ENCODE measurements at places on chromosomes 3 and 15. TPM values are rescaled to one million over a fixed set of nuclear protein-coding genes. Genes with fewer than 3 reads are reported as not detected.

The MB21D2 gene
- 8.7 TPM for total RNA-seq

- no peak for DNase-seq
Observed at GRCh38 chr3:160477750-160478149, 28.2 kb upstream of the TRIM59 start.

- DNase-seq, result no peak
Observed at GRCh38 chr3:112459750-112460149, 39.5 kb downstream of the BTLA start.

GRCh38 chr3:163671201-163671600 is 1407.1 kb downstream of the SI start:
- DNase-seq, result no peak

- no peak for DNase-seq
Observed at GRCh38 chr15:56165234-56165633, 78.4 kb downstream of the RFX7 start.

DNA sequence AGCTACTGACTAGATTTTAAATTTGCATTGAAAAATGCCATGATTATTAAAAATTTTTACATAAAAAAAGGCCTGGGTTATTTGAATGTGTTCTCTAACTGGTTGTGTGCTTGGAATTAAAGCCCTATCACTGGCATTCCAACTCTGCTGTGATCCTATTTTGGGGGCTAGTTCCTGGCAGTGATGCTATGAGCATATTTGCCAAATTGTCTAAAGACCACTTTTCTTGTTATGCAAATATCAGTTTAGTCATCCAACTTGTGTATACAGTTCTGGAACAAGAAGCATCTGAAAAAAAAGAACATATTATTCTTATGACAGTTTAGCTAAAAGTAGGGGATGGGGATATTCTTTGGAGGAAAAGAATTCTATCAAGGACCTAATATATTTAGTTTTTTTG is 243.4 kb upstream of the ZNF717 start:
- no peak for DNase-seq

GRCh38 chr15:101642361-101642760 is 9.8 kb downstream of the TM2D3 start:
- DNase-seq, result no peak

The SHF gene
- total RNA-seq, result 11.8 TPM

The GHSR gene
- not detected for total RNA-seq

- no peak for DNase-seq
Observed at GRCh38 chr3:25849641-25850385, 59.9 kb downstream of the OXSM start.

- DNase-seq, result peak; percentile 87
Observed at GRCh38 chr15:91022075-91022831, at the start of gene VPS33B. TSS of gene VPS33B (minus strand) at chr15:91022594. CDS start at chr15:91022249, 345 bp downstream.

The AHSG gene
- not detected for total RNA-seq

The MYL3 gene
- not detected for total RNA-seq

The NR2E3 gene
- not detected for total RNA-seq

The ANKRD63 gene
- not detected for total RNA-seq

GRCh38 chr3:108501535-108501934 is 8.9 kb downstream of the MYH15 start:
- DNase-seq, result no peak

The USP8 gene
- total RNA-seq, result 46.0 TPM

DNA sequence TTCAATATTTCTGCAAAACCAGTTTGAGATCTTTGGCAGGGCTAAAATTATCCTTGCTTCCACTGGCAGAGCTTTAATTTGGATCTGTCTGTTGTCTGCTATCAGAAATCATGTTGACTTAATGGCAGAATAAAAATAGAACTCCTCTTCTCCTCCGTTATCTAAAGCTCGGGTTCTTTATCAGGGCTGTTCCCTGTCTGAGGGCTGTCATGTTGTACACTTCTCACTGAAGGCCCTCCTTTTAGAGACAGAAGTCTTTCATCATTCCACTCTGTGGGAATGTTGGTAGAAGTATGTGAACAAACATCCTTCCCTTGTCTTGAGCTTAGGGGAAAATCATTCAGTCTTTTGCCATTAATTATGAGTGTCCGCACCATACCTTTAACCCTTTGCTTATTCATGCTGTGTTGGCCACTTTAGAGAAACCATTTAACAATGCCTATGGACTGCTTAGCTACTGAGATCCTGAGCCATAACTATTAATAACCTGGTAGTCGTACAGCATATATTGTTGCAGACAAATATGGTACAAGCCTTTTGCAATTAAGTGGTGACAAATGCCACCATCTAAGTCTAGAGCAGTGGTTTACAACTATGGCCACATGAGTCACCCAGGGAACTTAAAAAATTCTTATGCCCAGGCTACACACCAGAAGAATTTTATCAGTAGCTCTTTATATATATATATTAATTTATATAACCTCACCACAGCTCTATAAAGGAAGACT is 226.0 kb upstream of the TPM1 start:
- DNase-seq, result no peak

DNA sequence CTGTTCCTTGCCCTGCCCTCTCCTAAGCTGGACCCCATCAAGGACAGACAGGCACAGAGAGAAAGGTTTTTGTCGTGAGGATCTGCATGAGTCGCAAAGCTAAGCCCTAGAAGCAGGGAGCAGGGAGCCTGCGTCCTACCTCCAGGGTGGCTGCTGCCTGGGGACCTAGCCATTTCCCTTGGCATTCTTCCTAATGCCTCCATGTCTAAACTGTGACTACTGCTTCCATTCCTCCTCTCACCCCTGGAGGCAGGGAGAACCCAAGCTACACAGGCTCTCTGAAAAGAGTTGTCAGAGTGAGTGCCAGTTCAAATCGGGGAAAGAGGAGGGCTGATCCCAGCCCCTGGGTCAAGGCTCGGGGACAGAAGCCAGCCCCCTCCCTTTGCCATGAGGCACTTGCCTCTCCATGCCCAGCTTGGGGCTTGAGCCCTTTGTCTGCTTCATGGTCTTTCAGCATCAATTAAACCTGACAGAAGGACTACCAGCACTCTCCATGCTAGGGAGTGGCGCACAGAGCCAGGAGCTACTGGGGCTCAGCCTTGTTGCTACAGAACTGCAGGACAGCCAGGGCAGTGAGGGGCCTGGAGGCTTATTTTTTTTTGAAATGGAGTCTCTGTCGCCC is 2.4 kb downstream of the GCHFR start:
- DNase-seq, result no peak

GRCh38 chr3:35966629-35967464 is 327.5 kb downstream of the ARPP21 start:
- DNase-seq, result no peak

GRCh38 chr3:56157693-56158362 is 310.4 kb downstream of the ERC2 start:
- no peak for DNase-seq

DNA sequence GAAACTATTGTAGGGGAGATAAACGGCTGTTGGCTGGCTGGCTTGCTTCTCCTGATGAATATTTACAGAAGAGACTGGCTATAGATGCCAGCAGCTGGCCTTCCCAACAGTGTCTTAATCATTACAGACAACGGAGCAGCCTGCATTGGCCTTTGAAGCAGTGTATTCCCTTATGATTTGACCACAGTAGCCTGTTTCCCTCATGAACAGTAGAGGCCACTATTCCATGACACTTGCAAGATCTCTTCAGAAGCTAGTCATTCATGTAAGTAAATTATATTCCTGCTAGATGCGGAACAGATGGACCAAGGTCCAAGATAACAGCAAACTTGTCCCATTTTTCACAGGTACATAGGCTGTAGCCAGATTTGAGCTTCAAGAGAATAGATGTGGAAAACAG is 47.3 kb downstream of the TMCO5A start:
- DNase-seq, result no peak

The ACP3 gene
- not detected for total RNA-seq

GRCh38 chr3:28840976-28841376 is 439.9 kb upstream of the RBMS3 start:
- DNase-seq, result peak; percentile 65

The GOLGA6L9 gene
- total RNA-seq, result 1.8 TPM

The TGM4 gene
- not detected for total RNA-seq

The ZNF80 gene
- total RNA-seq, result 0.31 TPM

- no peak for DNase-seq
Observed at GRCh38 chr3:115487968-115488367, 135.3 kb upstream of the GAP43 start.

The TM4SF1 gene
- total RNA-seq, result 0.83 TPM

The CD96 gene
- 37.9 TPM for total RNA-seq

The XXYLT1 gene
- total RNA-seq, result 3.3 TPM

DNA sequence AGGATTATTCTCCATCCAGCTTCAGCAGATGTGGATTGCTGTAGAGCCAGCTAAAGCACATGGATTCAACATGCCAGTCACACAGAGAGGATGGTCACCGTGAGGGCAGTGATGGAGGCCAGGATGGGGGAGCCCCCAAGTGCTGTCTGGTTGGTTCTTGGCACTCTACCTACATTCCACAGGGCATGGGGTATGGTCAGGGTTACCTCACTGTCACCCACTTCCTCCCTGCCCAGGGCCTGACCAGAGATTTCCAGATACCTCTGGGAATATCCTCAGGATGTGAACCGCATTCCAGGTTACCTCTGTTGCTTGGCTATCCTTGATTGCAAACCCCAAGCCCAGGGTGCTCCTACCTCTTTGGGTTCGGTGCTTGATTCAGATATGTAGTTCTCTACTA is 147.3 kb upstream of the TRIM42 start:
- DNase-seq, result no peak

- no peak for DNase-seq
Observed at GRCh38 chr3:73452729-73453128, 172.0 kb downstream of the PDZRN3 start.

- peak; percentile 46 for DNase-seq
Observed at GRCh38 chr15:38589502-38589901, 24.9 kb upstream of the RASGRP1 start.

DNA sequence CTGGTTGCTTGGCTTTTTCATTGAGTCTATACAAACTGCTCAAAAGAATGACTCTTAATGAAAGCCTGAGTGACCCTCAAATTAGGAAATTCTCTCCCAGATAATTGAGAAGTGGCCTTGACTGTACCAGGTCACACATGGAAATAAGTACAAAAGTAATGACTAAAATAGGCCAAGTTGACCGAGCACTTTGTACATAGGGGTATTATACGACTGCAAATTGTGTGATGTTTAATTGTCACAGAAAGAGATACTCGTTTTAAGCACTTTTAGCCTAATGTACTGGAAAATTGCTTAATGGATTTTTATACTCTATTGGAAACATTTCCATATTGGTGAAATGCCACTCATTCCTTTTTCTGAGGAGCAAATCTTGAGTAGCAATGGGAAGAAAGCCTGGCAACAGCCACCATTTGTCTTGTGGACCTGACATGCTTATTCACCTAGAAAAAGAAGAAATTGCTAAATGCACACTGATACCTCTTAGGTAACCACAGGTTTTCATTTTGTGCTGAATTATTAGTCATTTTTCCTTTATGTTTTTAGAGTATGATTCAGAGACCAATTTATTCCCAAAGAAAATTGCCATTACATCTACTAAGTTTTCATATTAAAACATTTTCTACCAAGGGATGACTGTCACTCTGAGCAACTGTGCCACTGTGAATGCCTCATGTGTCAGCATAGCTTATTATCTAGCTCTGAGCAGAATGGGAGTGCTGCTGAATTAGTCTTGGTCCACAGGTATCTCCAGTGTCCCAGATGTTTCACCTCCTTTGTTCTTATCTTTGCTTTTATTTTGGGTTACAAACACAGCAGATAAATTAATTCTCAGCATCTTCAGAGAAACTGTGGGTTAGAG is 8.9 kb upstream of the PXK start:
- DNase-seq, result peak; percentile 29

DNA sequence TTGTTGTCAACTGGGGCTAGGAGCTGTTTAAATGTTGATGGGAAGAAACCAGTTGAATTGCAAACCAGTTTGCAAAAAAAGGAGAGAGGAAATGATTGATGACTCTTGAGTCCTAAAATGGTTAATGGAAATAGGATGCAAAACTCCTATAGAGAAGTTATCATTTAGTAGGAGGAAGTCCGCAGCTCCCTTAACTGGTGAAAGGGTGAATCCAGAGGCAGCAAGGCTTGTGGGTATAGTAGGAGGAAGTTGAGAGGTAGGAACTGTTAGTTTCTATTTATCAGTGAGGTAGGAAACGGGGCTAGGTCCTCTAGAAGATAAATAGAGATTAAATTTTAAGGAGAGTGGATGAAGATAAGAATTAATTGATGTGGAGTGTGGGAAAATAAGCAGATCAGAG is 15.4 kb downstream of the IREB2 start:
- no peak for DNase-seq

GRCh38 chr3:45682786-45683185 is 6.4 kb upstream of the SACM1L start:
- DNase-seq, result no peak

GRCh38 chr3:39294446-39295183 is 14.8 kb upstream of the CX3CR1 start:
- no peak for DNase-seq

DNA sequence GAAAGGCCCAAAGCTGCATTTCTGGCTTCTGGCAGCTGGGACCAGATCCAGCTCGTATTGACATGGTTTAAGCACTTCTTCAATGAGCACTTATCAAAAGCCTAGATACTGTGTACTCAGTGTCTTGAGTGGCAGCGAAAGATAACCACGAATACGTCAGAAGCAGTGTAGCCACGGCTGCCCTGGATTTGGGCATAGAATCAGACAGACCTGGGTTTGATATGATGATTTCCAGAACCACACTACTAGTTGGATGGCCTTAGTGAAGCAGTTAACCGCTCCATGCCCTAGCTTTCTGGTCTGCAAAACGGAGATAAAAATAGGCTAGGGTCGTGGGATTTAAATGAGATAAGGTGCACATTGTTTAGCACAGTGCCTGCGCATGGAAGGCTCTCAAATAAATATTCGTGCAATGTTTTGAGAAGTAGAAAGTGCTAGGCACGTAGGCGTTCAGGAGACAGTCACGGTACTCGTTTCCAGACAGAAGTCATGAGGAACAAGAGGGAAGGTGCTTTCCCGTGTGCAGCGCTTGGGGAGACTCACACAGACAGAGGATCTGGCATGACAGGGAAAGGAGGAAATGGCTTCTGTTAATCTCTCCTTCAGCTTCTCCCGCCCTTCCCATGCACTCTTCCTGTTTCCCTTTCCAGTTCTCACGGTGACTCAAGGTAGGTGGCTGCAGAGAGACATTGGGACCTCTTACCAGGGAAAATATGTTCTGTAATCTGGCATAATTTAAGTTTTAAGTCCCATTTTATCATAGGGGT is 70.3 kb downstream of the CCNL1 start:
- peak; percentile 64 for DNase-seq

The LMOD3 gene
- not detected for total RNA-seq

DNA sequence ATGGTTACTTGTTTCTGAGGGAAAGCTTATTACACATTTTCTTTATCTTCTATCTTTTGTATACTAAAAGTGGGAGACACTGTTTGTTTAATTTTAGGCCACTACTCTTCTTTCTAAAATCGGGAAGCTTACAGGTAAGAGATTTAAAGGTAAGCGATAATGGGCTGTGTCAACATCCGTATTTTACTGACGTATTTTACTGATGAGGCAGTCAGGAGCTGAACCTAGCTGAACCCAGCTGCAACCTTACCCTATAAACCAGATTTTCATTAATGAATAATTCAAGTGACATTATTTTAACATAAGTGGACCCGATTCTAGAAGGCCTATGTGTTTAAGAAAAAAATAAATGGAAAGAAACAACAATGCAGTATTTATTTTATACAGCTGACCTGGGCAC is 13.1 kb downstream of the PSMD6 start:
- no peak for DNase-seq

- DNase-seq, result no peak
Observed at GRCh38 chr3:62201438-62202035, 171.8 kb downstream of the FEZF2 start.

- DNase-seq, result no peak
Observed at GRCh38 chr3:152921351-152921750, 86.4 kb downstream of the P2RY1 start.

The TTLL13 gene
- total RNA-seq, result 0.73 TPM

The LTK gene
- 0.34 TPM for total RNA-seq

The TUSC7 gene
- total RNA-seq, result not detected

The SEC22A gene
- 21.5 TPM for total RNA-seq

Measured in activated CD4-positive, alpha-beta memory T cell treated with anti-CD3 and anti-CD28 coated beads for 36 hours (primary cell).